ENCODE measurements at places on chromosomes 12 and 14.
A peak's percentile ranks its signal among the peaks of the same experiment; 100 is the strongest.

- DNase-seq: no peak
Observed at GRCh38 chr12:104721936-104722335, 236.2 kb downstream of the SLC41A2 start.

DNA sequence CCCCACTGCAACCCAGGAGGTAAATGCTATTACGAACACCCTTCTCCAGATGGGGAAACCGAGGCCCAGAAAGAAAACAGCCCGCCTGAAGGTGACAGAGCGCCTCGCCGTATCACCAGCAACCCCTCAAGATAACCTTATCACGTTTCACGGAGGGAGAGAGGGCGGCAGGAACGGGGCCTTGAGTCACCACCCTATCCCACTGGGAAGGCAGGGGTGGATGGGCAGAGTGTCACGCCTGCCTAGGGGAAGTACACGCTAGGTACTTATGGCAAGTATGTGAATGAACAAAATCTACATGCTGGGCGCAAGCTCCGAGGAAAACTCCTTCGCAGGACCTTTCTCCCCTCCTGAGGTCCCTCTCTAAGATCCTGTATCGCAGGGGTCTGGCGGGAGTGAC is 17.8 kb downstream of the NCOR2 start:
- no peak for DNase-seq

GRCh38 chr12:29752121-29752520 is 31.6 kb downstream of the TMTC1 start:
- DNase-seq: no peak

DNA sequence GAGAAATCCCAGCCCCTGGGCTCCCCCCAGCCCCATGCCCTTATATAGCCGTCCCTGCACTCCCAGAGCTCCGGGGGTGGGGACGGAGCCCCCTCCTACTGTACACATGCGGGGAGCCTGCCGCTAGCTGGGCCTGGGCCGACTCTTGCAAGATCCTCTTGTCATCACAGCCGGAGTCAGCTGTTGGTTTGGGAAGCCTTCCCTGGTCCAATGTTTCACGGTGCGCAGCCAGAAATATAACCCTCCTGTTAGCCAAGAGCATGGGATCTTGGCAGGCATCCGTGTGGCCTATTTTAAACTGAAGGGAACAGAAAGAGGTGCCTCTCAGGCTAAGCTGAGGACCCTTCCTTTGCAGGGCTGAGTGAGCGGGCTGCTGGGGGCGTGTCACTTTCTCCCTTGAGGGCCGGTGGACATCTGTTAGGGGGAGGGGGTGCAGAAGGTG is 175.3 kb downstream of the TSPAN9 start:
- no peak for DNase-seq

- DNase-seq: no peak
Observed at GRCh38 chr14:78834766-78835451, 664.7 kb downstream of the NRXN3 start.

GRCh38 chr14:56666294-56666693 is 86.7 kb downstream of the TMEM260 start:
- DNase-seq: no peak

DNA sequence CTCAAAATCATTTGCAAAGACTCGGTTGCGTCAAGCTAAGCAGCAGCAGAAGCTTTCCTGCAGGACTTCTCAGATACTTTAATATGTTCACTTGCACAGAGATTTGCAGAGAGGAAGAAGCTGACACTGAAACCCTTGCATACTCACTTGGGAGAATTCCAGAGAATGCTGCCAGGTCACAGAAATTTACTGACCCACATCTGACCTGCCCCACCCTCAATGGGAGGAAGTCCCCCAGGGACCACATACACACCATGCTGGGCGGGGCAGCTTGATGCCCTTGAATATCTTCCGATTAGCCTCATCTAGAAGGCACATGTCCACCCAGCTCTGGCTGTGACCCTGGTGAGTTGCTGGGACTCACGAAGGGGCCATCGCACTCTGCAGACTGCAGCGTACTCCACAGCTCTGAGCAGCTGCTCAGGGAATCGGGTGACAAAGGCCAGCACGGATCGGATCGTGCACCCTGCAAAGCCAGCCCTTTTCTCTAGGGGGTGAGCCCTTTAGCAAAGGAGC is 83.2 kb downstream of the ITPK1 start:
- DNase-seq: no peak

GRCh38 chr14:44108601-44109000 is 398.5 kb downstream of the FSCB start:
- no peak for DNase-seq

GRCh38 chr12:51390891-51391282 is 319 bp downstream of the GALNT6 start:
- DNase-seq: no peak

DNA sequence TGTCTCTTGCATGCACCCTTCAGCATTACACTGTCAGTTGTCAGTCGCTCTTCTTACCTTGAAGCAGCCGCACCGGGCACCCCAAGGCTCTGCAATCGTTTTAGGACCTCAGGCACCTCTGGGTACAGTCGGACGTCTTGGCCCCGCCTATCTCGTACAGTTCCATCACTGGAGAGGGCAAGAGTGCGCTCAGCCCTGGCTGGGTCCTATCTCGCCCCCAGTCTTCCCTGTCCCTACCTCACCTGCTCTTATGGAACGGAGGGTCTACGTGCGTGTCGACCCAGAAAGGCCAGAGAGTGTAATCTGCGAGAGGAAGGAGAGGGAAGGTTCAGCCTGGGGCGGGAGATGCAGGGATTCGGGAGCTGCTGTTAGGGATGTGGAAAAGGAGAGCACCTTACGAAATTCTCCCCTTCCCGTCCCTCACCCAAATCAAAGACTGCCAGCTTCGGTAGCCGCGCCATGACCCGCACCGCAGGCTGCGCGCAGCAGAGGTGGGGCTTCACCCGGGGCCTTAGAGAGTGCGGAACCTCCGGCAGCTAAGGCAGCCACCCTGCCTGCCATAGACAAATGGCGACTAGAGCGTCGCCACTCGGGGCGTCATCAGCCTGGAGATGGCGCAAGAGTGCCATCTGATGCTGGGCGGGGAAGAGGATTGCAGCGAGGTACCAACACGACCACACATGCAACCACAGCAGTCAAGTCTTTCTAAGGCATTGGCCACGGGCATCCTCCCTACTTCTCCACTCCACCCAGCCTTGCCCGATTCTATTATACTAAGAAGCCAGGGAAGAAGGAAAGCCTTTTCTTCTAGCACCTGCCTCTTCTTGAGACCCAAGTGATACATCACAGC is at the start of gene MDP1:
Gene MDP1, minus strand, starts transcription at position 572 of the 850 bp plus-strand sequence. Its CDS starts 111 bp downstream, at position 461.
- peak; percentile 88 for DNase-seq

DNA sequence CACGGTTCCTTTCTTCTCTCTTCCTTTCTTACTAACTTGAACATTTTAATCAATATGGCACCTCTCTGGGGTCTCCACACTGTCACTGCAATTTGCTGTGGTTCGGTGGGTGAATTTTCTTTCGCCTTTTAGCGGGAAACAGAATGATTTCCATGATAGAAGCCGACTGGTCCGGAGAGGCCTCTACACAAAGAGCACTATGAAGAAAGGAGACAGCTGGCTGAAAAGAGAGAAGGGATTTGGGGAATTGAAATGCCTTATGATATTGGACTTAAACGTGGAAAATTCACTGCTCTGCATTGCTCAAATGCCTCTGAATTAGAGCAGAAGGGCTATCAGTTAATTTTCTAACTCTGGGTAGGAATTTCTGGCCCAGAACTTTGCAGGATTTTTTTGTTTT is 55.9 kb downstream of the KCNA5 start:
- DNase-seq: no peak

- no peak for DNase-seq
Observed at GRCh38 chr12:77999074-77999715, 168.5 kb downstream of the NAV3 start.

DNA sequence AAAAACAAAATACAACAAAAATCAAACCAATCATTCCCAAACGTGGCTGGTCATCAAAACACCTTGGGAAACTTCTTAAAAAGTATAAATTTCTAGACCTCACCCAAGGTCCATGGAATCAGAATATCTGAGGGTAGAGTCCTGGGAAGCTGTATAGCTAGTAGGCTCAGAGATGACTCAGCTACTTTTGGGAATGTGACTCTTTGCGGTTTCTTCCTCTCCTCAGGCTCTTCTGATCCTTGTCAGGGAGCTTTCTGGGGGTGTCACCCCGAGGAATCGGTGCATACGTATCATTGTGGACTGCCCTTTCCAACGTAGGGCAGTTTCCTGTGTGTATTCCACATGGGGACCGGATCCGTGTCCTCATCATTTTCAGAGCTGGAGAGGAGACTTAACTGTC is 14.8 kb downstream of the JDP2 start:
- no peak for DNase-seq

GRCh38 chr14:70753518-70753953 is 55.8 kb downstream of the MAP3K9 start:
- no peak for DNase-seq

- DNase-seq: no peak
Observed at GRCh38 chr14:32352631-32353030, 23.5 kb downstream of the AKAP6 start.

GRCh38 chr12:127169321-127170181 is 1097.4 kb upstream of the TMEM132C start:
- no peak for DNase-seq

DNA sequence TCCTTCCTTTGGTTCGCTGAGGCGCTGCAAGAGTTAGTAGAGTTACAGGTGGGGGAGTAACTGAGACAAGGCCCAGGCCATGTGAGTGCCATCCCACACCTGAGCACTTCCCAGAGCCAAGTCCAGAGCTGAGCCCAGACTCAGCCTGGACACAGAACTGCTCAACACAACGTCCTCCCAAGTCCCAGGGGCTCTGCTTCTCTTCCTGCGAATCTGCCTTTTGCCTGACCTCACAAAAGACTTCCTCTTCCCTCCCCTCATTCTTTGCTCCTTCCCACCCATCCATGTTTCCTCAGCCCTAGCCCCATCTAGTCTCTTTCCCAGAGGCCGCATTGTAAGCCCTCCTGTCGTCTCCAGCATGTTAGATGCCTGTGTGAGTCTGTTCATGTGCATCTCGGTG is 16.6 kb upstream of the MCRS1 start:
- no peak for DNase-seq

GRCh38 chr12:123957196-123957595 is 15.4 kb downstream of the CCDC92 start:
- DNase-seq: no peak

DNA sequence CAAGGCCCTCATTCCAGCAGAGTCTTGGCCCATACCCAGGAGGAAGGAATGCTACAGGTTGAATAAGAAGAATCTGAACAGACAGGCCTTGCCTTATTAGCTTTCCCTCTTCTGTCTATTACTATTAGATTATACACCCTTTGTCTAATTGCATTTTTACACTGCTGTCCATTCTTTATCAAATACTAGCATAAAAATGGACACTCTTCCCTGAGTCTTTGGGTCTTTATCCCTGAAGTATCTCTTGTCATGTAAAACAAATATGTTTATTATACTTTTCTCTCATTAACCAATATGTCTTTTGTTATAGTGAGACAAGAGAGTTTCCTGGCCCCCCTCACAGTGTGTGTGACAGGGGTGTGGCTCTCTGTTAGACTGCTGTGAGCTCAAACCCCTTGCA is 897.4 kb upstream of the SEL1L start:
- DNase-seq: no peak

GRCh38 chr12:69843608-69844007 is 18.6 kb downstream of the MYRFL start:
- no peak for DNase-seq

- DNase-seq: no peak
Observed at GRCh38 chr12:26948309-26948708, 10.0 kb downstream of the FGFR1OP2 start.

DNA sequence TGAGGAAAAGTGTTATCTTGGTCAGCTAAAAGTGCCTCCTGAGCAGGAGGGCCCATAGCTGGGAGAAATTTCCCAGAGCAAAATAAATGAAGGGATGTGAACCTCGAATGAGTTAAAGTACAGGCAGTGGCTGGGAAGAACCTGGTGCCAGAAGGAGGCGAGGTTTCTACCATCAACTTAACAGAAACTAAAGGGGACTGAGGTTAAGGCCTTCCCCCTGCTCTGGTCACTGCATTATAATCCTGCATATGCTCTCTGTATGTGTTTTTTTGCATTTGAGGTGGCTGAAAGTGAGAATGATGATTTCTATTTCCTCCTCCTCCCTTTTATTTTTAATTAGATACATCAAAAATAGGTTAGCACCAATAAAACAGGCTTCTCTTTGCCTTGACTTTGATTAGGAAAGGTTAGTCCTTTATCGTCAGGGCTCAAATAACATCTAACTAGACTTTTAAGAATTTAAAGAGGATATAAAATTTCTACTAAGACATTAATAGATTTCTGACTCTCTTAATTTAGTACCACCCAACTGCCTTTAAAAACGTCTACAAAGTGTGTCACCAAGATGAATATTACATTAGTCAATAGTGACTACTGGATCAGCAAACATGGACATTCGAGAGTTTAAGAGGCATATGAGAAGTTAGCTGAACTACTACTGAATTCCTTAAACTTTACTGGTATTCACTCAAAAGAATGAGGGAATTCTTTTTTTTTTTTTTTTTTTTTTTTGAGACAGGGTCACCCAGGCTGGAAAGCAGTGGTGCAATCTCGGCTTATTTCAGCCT is 49.2 kb downstream of the GALNT4 start:
- DNase-seq: no peak

DNA sequence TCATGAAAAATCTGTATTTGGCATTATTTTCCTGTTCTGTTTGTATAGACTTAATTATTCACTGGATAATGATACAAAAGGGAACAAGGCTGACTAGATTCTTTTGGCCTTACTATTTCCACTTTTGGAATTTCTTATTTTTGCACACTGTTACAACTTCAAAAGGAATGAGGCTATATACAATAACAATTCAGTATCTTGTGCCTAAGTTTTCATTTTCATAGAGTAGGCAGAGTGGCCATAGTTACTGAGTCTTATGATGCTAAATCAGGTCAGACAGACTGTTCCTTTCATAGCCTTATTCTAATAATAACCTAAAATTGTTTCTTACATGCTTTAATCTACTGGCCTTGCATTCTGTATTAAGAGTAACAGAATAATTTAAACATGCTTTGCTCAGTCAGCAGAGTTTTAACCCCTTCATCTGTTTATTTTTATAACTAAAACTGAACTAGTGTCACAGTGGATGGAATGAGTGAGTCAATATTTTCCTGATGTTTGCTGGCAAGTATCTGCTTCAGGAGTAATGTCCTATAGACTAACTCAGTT is 10.5 kb downstream of the TTC8 start:
- DNase-seq: no peak
